Smooth muscle cell of the coronary artery (primary cell): ENCODE measurements at places on chromosomes 5 and 9. TPM values are rescaled to one million over a fixed set of nuclear protein-coding genes. Genes with fewer than 3 reads are reported as not detected.

ZNF462 gene
- 13.4 and 15.3 TPM in 2 replicates for total RNA-seq

NUTM2F gene
- total RNA-seq: not detected in 2 replicates

CCNO gene
- 0.30 TPM in 1 of 2 replicates, not detected in the other for total RNA-seq

EQTN gene
- total RNA-seq: not detected in 2 replicates

PAPPA gene
- total RNA-seq: 62.5 and 168 TPM in 2 replicates

DNM1 gene
- 4.4 and 70.0 TPM in 2 replicates for total RNA-seq

ST6GALNAC4 gene
- 22.9 and 44.7 TPM in 2 replicates for total RNA-seq

ACTBL2 gene
- 0.23 TPM in 1 of 2 replicates, not detected in the other for total RNA-seq

TAF11L10 gene
- not detected in 2 replicates for total RNA-seq

SOWAHA gene
- total RNA-seq: not detected in 2 replicates

LVRN gene
- total RNA-seq: 0.30 and 1.5 TPM in 2 replicates

FRMD3 gene
- 0.94 and 5.3 TPM in 2 replicates for total RNA-seq

SPEF2 gene
- 1.1 and 2.5 TPM in 2 replicates for total RNA-seq

FBXL7 gene
- 3.4 and 3.5 TPM in 2 replicates for total RNA-seq

CLTA gene
- total RNA-seq: 185 and 417 TPM in 2 replicates

SUSD3 gene
- total RNA-seq: 0.12 and 0.23 TPM in 2 replicates

SNCAIP gene
- total RNA-seq: 0.23 TPM in 1 of 2 replicates, not detected in the other

SPATA6L gene
- 0.23 and 0.38 TPM in 2 replicates for total RNA-seq

NEUROG1 gene
- not detected in 2 replicates for total RNA-seq
